ENCODE measurements at places on chromosomes 4 and X.
A peak's percentile ranks its signal among the peaks of the same experiment; 100 is the strongest.

- DNase-seq: no peak
Observed at GRCh38 chrX:13162772-13163410, 118.5 kb upstream of the FAM9C start.

GRCh38 chr4:20395160-20395773, 143.6 kb downstream of the SLIT2 start:
- peak; percentile 68 for DNase-seq

DNA sequence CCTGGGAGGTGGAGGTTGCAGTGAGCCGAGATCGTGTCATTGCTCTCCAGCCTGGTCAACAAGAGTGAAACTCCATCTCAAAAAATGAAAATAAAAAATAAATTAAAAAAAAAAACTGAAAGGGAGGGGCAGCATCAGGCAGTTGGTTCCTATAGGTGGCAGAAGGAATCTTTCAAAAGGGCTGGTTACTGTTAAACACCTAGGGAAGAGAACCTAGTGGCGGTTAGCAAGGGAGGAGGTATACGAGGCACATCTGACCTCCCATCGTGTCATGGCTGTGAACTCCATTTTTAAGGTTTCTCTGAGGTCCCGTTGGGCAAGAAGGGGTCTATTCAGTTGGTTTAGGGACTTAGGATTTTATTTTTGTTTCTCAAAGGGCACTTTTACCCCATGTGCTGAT, 150.1 kb downstream of the SLC7A11 start:
- no peak for DNase-seq

GRCh38 chr4:182533964-182534363, 290.8 kb downstream of the TENM3 start:
- DNase-seq: peak; percentile 31

GRCh38 chr4:15413623-15414019, 14.2 kb upstream of the C1QTNF7 start:
- no peak for DNase-seq

GRCh38 chrX:131778269-131779218, 234.7 kb downstream of the OR13H1 start:
- DNase-seq: peak; percentile 88

- no peak for DNase-seq
Observed at GRCh38 chrX:155962906-155963305, 34.6 kb upstream of the IL9R start.

DNA sequence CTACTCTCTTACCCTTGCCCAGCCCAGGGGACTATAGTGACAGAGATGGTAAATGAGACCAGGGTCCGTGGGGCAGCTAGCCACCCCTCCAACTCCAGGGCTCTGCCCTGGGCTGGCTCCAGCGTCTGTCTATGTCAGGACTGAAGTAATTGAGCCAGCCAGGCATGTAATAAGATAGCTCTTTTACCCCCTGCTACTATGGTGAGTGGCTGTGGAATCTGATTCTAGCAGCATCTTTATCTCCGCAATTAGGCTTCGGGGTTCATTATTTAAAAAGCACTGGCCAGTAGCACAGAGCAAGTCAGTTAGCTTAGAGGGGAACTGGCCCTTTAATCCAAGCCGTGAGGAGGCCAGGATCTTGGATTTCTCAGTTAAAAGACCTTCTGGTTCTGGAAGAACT, 123.3 kb upstream of the RAI2 start:
- DNase-seq: no peak

DNA sequence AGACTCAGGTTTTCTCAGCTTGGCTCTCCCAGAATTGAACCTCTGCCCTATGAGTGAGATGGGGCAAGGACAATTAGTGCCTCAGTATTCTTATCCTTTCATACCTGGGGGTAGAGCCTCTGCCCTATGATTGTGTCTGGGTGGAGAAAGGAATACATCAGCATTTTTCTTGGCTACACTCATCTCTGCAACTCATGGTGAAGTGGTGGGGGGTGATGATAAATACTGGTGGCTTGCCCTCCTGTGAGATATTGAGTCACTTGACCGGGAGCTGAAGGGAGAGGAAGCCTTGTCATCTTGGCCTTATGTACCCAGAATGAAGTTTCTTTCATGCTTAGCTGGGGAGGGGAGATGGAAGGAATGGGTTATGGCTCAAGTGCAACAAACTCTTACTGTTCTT, 71.3 kb upstream of the ENOX2 start:
- no peak for DNase-seq

- peak; percentile 22 for DNase-seq
Observed at GRCh38 chrX:95290455-95290854, 1394.2 kb upstream of the DIAPH2 start.

DNA sequence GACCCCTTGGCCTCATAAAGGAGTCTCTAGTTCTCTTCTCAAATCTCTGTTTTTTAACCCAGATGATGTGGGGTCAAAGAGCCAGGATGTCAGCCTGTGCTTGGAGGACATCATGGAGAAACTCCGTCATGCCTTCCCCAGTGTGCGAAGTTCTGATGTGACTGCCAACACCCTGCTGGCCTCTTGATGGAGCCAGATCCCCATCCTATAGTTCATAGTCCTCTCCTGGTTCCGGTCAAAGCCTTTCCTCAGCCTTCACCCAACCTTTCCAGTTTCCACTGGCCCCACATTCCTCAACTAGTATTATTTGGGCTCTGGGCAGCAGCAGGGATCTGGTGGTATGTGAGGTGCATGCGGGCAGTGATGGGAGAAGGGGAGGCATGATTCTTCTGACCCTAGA, 30.7 kb downstream of the TAF7L start:
- DNase-seq: peak; percentile 16

DNA sequence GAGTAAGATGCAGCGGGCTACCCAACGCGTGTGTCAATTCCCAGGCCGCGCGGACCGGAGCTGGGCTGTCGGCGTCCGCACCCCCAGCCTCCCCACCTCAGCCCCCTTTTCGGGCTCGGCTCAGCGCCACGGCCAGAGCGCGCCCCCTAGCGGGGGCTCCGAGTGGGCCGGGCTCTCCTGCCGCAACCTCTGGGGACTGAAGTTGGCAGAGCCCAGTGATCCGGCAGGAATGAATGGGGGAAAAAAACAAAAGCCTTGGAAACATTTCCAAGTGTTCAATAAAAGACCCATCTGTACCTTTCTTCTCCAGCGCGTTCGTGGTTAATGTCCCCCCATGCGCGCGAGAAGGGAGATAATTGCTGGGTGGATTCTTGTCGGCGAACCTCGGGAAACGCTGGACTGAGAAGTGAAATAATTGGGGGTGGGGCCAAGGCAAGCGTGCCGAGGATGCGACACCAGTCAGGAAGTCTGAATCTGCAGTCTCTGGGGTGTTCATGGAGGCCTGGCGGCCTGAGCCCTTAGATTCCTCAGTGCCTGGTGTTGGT, 5.2 kb upstream of the ARX start:
- DNase-seq: peak; percentile 11

- DNase-seq: no peak
Observed at GRCh38 chrX:18288716-18289115, 65.8 kb downstream of the SCML2 start.

GRCh38 chr4:6196871-6197270, 3.5 kb downstream of the JAKMIP1 start:
- no peak for DNase-seq

DNA sequence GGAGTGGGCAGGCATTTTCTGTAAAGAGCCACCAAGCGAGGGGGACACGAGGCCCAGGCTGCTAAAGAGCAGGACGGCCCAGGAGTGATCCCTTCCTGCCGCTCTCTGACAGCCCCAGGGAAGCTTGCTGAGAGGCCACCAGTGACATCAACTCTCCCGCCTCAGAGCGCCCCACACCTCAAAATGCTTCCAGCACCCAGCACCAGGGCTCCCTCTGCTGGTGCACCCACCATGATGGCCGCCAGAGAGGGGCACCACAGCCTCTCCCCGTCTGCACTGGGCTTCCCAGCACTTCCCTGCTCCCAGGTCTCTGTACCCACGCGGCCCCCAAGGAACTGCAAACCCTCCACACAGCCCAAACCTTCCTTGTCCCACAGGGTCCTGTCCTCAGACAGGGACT, 40.4 kb downstream of the GAK start:
- DNase-seq: peak; percentile 6

DNA sequence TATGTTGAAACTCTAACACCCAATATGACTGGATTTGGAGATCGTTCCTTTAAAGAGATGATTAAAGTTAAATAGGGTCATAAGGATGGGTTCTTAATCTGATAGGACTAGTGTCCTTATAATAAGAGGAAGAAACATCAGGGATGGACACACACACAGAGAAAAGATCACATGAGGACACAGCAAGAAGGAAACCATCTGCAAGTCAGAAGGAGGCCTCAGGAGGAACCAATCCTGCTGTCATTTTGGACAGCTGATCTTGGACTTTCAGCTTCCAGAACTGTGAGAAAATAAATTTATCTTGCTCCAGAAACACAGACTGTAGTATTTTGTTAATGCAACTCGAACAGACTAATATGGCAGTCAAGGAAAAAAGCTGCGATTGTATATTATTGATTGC, 631.5 kb downstream of the PCDH7 start:
- no peak for DNase-seq

GRCh38 chrX:9794495-9794894, 8.3 kb downstream of the SHROOM2 start:
- no peak for DNase-seq

GRCh38 chrX:51893931-51894696, 691 bp downstream of the MAGED1 start:
- peak; percentile 14 for DNase-seq

DNA sequence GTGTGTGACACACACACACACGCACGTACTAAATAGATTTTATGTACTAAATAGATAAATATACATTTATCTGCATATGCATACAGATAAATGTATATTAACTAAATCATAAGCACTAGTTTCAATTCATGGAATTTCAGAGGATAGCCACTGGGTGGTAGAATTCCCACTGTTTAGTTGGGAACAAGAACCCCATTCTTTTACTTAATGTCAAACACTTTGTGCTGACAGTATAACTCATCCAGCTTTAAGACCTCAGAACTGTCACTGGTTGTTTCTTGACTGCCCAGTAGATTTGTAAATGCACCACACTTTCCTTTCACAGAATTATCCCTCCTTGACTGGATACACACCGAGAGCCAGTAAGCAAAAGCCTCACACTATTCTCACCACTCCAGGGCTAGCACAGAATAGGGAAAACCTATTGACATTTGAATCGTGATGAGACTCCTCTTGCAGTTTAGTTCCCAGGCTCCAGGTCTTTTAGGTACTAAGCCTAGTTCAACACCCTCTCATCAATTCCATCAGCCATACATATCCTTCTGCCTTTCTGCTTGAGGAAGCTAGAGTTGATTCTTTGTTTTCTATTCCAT, 32.4 kb downstream of the PPARGC1A start:
- peak; percentile 24 for DNase-seq

- DNase-seq: no peak
Observed at GRCh38 chr4:72991873-72992272, 77.6 kb downstream of the COX18 start.

GRCh38 chrX:100745806-100746537, 14.1 kb upstream of the SYTL4 start:
- DNase-seq: no peak

- no peak for DNase-seq
Observed at GRCh38 chrX:40514376-40514775, 66.4 kb upstream of the ATP6AP2 start.

GRCh38 chr4:168304744-168305459, 13.7 kb downstream of the DDX60 start:
- DNase-seq: peak; percentile 94

DNA sequence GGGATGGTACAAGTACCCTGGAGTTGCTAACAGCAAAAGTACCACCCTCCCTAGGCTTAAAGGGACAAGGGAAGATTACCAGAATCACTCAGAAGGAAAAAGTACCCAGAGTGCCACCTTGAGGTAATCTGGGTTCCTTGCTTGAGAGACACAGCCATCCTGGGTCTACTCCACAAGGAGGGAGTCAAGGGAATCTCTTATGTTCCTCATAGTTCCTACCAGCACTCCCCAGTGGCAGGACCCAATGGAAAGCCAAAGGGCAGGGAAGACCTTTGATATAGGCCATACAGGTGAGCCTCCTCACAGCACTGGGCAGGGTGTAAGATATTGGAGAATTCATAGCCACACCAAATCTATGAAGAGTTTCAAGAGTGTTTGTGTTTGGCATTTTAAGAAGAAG, 5.7 kb downstream of the IL2 start:
- DNase-seq: peak; percentile 62

GRCh38 chrX:3346501-3347259, at the start of gene MXRA5:
MXRA5 (minus strand) TSS chrX:3346652; CDS start chrX:3343833, 2,819 bp downstream.
- no peak for DNase-seq

- DNase-seq: peak; percentile 44
Observed at GRCh38 chr4:41935652-41936021, 408 bp downstream of the TMEM33 start.

DNA sequence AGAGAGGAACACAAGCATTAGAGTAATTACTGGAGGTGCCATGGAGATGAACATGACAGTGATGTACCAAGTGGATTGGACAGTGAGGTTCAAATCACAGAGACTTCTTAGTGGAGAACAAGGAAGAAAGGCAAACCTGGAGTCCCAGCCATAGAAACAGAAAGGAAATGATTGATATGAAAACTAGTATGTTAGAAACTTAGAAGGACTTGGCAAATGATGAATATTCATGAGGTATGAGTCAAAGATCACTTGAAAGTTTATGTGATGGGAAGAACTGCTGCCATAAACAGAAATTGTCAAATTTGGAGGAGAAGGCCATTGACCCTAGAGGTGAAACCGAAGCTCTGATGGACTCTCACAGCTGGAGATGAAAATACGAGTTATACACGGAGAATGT, 88.2 kb downstream of the PHOX2B start:
- no peak for DNase-seq

GRCh38 chrX:133653358-133653757, 238.1 kb upstream of the GPC4 start:
- DNase-seq: no peak

- DNase-seq: no peak
Observed at GRCh38 chr4:47349326-47349725, 114.2 kb downstream of the COMMD8 start.

- DNase-seq: no peak
Observed at GRCh38 chrX:113287761-113288160, 447.1 kb upstream of the AMOT start.

DNA sequence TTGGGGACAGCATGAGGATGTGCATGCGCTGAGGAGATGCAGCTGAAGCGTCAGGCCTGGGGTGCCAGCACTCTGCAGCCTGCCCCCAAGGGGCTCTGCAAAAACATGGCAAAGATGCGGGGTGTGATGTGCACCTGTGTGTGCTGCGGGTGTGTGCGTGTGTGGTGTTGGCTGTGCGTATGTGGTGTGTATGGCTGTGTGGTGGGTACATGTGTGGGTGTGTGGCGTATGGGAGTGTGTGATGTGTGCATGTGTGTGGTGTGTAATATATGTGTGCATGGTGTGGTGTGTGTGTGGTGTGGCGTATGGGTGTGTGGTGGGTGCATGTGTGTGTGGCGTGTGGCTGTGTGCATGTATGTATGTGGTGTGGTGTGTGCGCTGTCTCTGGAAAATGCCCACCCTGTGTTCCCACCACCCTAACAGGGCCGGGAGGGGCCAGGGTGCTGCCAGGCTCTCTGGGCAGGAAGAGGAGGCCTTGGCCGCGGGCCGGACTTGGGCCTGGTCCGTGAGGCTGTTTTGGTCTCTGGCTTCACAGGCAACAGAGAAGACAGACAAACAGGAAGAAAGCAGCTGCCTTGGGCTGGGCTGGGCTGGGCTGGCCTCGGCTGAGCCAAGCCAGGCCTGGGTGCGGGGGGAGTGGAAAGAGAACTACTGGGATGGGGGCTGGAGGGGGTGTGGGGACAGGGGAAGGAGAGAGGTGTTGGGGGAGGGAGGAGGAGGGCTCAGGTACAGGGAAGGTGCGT, 1.1 kb upstream of the AVPR2 start:
- DNase-seq: no peak

All from MCF 10A (cell line).